ENCODE measurements at places on chromosomes 7 and 10.

DNA sequence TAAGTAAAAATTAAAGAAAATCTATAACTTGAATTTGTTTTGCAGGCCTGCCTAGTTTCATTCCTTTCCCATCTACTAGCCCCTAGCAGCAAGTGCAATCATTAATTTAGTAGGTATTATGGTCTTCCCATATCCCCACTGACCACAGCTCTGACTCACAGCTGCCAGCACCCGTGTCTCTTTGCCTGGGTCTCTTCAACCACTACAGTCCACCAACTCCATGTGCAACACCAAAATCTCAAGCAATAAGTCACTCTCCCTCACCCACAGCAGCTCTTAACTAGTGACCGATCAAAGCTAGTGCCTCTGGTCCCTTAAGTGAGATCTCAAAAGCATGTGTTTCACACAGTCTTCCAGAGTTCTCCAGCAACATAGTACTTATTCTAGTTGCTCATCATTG, 26.0 kb upstream of the THSD7A start:
- no peak for DNase-seq

DNA sequence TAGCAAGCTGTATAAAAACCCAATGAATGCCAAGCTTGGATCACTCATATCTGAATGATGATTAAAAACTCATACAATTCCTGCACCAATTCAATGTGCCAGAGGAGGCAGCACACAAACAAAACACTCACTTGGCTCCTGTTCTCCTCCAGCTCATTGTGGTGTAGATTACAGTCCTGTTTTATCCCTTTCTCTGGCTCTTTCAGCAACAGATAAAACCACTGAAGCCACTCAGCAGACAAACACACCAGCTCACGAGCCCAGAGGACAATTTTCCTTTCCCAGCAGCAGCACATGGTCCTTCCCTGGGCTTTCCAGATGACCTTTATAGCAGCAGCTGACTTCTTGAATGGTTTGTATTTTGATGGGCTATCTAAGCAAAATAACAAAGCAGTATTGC, 107.3 kb upstream of the STARD3NL start:
- peak; percentile 67 for DNase-seq

DNA sequence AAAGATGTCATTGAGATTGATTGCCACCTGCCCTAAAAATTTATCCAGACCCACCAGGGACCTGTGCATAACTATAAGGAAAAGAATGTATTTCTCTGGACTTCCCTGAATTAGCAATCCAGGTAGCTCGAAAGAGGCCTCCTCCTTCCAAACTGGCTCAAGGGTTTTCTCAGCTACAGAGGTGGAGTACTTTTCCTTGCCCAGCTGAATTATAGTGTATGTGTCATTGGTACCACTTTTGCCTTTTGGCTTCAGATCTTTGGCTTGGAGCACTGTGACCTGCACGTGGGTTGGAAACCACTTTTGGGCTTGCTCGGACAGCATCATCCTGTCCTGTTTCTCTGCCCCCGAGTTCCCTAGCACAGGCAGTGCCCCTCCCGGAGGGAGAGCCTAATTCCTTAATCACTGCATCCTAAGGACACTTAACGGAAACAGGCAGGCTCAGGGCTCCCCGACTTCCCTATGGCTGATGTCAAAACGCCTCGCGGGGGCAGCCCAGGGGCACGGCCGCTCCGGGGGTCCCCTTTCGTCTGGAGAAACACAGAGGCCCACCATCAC, 825 bp downstream of the RAB11FIP2 start:
- DNase-seq, result peak; percentile 7

GRCh38 chr7:21579341-21580072, 36.7 kb downstream of the DNAH11 start:
- no peak for DNase-seq

GRCh38 chr10:48697821-48698764, 13.4 kb downstream of the WDFY4 start:
- DNase-seq, result no peak

- no peak for DNase-seq
Measured at GRCh38 chr10:84388148-84388547, 59.8 kb downstream of the CCSER2 start.

DNA sequence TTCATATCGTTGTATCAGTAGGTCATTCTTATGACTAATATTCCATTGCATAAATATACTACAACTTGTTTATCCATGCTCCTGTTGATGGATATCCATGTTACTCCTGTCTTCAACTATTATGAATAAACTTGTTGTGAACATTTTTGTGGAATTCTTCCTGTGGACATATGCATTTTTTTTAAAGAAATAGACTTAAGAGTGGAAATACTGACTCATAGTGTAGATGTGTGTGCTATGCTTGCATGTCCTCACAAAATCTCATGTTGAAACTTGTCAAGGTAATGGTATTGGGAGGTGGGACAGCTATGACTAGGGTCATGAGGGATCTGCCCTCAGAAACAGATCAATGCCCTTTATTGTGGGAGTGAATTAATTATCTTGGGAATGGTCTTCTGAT, 240.5 kb upstream of the PRSS58 start:
- no peak for DNase-seq

DNA sequence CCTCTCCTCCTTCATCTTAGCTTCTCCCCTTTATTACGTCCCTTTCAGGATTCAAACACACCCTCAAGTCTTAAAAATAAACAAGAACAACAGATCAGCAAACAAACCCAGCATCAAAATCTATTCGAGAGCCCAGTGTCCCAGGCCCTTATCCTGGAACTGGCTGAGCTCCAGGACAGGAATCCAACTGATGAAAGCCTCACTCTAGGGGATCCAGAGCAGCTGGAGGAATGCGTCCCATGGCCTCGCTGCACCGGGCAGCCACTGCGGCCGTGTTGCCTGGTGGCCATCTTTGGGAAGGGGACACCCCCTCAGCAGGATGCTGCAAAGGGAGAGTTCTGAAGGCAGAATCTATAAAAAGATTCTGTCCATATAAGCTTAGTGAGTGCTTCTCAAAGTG, 156.5 kb upstream of the BMPER start:
- no peak for DNase-seq

DNA sequence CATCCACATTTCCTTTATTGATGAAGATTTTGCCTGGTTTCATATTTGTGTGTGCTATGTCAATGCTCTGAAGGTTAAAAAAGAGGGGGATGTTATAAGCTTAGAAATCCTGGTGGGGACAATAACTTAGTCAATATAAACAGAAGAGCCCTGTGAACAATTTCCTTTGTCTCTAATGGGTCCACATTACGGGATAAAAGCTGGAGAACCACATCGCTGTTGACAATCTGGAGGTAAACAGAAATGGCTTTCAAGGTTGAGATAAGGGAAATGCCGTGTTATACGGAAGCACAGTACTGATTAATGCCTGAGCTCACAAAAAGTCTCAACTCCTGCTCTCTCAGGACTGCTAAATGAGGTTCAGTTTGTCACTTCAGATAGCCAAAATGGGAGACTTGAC, 16.8 kb downstream of the ASAH2 start:
- no peak for DNase-seq

GRCh38 chr10:32419615-32420014, 26.3 kb upstream of the CCDC7 start:
- DNase-seq, result no peak

GRCh38 chr7:68155676-68156075, 1159.0 kb downstream of the TYW1 start:
- no peak for DNase-seq

GRCh38 chr10:73768881-73769280, 13.0 kb upstream of the CHCHD1 start:
- no peak for DNase-seq

DNA sequence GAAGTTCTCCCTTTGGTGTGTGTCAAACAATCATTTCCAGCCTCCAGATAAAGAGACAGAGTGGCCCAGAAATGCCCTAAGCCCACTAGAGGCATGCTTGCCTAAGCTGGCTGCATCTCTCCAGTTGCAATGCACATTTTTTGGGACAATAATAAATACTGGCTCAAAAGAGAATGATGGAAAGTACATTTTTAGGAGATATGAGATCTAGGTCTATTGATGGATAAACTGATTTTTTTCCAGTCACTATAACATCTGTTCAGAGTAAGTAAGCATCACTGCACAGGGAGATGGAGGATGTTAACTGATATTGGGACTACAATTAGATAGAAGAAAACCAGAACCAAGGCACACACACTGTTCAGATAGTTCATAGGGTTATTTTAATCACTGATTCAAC, 553.0 kb downstream of the GRM8 start:
- no peak for DNase-seq

GRCh38 chr10:97575127-97575668, 2.6 kb downstream of the ANKRD2 start:
- no peak for DNase-seq

DNA sequence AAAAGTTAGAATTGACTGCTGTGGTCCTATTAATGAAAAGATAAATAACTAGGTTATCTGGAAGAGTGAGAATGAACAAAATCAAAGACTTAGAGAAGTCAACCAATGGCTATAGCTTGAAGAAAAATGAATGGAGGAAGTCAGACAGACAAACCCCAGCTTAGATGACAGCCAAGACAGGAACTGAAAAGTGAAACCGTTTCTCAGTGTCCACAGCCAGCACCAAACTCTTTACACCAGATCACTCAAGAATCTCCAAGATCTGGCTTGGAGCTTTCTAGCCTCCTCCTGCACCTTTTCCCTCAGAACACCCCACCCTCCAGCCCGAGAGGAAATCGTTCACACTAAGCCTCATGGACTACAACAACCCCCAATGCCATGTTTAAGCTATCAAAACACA, 167.0 kb downstream of the SFMBT2 start:
- no peak for DNase-seq

- DNase-seq, result no peak
Measured at GRCh38 chr10:32084185-32084851, 28.1 kb upstream of the KIF5B start.

- DNase-seq, result peak; percentile 40
Measured at GRCh38 chr7:28953633-28954032, 4.5 kb downstream of the TRIL start.

DNA sequence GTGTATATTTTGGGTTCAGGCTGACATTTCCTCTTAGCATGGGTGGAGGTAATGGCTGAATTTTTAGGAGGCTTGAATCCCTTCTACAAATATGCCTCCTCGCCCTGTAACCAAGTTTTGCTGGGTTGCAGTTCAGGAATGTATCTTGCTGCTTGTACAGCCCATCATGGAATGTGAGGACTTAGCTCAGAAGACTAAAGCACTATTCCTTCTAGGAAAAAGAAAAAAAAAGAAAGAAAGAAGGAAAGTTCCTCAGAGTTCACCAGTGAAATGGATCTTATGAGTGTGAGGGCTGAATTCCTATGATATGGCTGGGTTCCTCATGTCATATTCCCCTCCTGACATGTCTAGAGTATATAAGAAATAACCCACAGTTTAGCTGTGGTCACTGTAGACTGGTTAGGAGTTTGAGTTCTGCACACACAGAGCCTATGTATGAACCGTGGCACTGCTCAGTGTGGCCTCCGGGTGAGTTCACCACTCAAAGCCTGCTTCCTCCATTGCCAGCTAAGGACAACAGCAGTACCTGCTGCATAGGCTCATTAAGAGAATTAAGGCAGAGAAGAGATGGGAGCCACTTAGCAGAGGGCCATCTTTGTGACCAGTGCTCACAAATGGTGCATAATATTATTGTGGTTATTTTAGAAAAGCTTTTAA, 114.0 kb downstream of the TACC2 start:
- DNase-seq, result no peak

GRCh38 chr7:157228864-157229422, 90.2 kb downstream of the UBE3C start:
- DNase-seq, result peak; percentile 42

GRCh38 chr7:79211724-79212123, 241.7 kb downstream of the MAGI2 start:
- DNase-seq, result no peak

DNA sequence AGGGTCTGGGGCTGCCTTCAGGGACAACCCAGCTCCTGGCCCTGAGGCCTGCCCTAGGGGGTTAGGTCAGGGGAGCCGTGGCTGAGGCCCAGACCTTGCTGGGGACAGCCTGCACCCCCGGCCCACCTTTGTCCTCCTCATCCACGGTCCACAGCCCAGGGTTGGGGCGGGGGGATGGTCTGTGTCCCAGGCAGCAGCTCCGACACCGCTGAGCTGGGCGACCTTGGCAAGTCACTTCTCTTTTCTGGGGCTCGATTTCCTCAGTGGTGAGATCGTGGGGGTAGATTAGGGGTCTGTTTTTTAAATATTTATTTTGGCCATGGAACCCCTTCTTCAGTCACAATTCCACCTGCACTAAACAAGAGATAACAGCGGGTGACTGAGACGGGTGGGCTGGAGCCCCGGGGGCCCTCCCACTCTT, 30.9 kb downstream of the DNAJB12 start:
- DNase-seq, result no peak

DNA sequence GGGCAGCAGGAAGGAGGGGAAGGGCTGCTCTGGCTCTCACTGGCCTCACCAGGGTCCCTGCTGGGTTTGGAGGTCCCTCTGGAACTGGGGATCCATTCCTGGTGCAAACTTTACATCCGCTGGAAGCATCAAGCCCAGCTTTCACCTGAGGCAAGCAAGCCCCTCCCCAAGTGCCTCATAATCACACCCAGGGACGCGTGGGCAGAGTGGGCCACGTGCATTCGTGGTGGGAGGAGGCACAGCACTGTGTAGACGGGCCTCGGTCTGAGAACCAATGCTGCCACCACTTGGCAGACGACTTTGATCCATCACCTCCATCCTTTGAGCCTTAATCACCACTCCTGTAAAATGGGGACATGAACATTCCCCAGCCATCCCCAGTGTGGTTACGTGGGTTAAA, 74.1 kb downstream of the VWA2 start:
- DNase-seq, result no peak

DNA sequence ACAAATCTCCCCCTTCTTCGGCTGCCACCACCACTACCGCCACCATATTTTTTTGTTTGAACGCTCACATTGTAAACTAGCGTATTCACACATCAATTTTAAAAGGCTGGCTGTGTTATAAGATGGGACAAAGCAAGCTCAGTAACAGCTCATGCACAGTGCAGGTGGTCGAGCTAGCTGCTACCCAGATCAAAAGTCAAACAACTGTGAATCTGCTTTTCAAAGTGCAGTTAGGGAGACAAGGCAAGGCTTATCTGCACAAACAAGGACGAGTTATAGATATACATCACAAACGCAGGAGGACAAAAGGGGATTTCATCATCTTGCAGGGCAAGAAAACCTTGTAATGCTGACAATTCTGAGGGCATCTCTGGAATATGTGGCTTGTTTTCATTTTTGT, 231.6 kb downstream of the VTI1A start:
- DNase-seq, result no peak

- no peak for DNase-seq
Measured at GRCh38 chr10:131802156-131802915, 98.5 kb upstream of the PPP2R2D start.

DNA sequence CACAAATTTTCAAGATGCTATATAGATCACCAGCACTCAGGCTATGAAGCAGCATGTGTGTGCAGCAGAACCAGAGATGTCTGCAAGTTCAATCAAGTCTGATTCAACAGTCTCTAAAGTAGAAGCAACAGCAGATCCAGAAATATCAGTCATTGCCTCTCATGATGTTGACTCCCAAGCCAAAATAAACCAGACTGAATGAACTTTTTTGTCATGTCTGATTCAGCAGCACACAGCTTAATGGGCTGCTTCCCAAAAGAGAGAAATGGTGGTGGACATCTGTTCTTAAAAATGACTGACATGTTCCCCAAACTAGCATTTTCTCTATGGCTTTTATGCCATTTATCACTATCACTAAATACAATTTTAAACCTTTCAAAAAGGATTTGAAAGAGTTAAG, 53.8 kb downstream of the TMEM26 start:
- peak; percentile 45 for DNase-seq

- no peak for DNase-seq
Measured at GRCh38 chr7:22662036-22662435, 65.0 kb upstream of the IL6 start.

GRCh38 chr7:85773116-85773728, 586.4 kb upstream of the SEMA3D start:
- peak; percentile 7 for DNase-seq

Data from brain microvascular endothelial cell (primary cell).